ENCODE measurements at places on chromosomes 1 and 21.
A peak's percentile ranks its signal among the peaks of the same experiment; 100 is the strongest.

DNA sequence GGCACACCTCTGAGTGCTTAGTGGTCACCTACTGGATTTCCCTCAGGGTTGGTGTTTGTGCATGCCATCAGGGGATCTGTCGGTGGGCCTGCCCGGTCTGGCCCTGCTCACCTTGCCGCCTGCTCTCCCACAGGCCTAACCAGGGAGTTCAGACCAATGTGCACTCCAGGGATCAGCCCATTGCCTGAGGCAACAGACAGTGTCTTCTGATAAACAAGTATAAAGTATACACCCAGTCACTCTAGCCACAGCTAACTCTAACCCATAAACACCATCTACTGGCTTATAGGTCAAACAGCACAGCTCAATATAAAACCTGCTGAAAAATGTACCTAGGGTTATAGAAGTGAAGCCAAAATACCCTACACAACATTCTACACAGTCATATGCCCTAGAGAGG, 1300.0 kb downstream of the PLA2G4A start:
- no peak overlapping the region for H3K27ac ChIP-seq
- no peaks in the 10 kb centered on the region for H3K36me3 ChIP-seq
- no peaks in the 10 kb centered on the region for H3K4me1 ChIP-seq
- no peaks in the 10 kb centered on the region for H3K27me3 ChIP-seq
- DNase-seq = no peak
- no peak overlapping the region for H3K4me3 ChIP-seq

DNA sequence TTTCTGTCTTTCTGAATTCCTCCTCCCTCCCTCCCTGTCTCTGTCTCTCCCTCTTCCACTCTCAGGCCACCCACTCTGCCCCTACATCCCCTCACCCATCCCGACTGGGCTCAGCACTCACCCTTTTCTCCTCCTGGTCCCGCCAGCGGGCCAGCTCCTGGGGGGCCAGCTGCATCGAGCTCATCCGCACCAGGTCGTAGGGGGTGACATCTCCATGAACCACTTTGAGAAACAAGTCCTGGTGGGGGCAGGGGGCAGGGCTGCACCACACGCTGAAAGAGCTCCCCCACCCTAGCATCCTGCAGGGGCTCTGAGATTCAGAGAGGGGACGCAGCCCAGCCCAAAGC, 17.8 kb downstream of the SPOCD1 start:
- DNase-seq = no peak
- H3K4me3 ChIP-seq = no peak overlapping the region
- no peaks in the 10 kb centered on the region for H3K36me3 ChIP-seq
- peaks cover 8% of the 10 kb centered on the region for H3K4me1 ChIP-seq

GRCh38 chr1:246425895-246426294, 81.2 kb downstream of the SMYD3 start:
- H3K27ac ChIP-seq = no peak overlapping the region
- no peak for DNase-seq

DNA sequence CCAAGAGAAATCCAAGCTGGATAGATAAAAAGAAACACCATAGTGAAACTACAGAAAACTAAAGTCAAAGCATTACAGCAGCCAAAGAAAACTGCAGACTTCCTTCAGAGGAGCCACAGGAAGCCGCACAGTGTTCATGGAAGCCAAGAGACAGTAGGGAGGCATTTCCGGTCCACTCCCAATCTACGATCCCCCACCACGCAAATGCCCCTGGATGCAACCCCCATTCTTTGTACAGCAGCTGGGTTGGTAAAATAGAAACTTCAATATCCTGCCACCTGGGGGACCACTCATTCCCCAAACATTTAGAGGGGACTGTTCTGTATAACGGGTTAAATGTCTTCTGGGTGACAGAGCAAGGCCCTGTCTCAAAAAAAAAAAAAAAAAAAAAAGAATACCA, 43.9 kb upstream of the TSPEAR start:
- no peak overlapping the region for H3K4me3 ChIP-seq
- no peak overlapping the region for H3K27ac ChIP-seq
- DNase-seq = peak; percentile 79

DNA sequence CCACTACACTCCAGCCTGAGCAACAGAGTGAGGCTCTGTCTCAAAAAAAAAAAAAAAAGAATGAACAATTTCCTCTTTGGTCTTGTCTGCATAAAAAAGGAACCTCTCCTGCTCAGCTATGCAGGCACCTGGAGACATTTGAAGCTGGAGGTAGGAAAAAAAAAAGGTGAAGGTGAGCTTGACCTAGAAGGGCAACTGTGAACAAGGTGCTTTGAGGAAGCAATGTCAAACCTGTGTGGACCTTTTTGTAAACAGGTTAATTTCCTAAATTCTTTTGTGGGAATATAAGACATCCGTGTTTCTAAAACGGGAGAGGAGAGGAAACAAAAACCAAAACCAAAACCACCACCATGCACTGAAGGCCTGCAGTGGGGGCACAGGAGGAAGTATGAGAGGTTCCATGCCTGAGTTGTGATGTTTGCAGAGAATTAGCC, 77.5 kb downstream of the SLC45A1 start:
- H3K36me3 ChIP-seq = peaks cover 82% of the 10 kb centered on the region
- DNase-seq = peak; percentile 54
- H3K4me1 ChIP-seq = peaks cover 99% of the 10 kb centered on the region
- no peaks in the 10 kb centered on the region for H3K27me3 ChIP-seq
- H3K27ac ChIP-seq = peak overlapping the region; percentile 71
- peak overlapping the region; percentile 23 for H3K4me3 ChIP-seq

DNA sequence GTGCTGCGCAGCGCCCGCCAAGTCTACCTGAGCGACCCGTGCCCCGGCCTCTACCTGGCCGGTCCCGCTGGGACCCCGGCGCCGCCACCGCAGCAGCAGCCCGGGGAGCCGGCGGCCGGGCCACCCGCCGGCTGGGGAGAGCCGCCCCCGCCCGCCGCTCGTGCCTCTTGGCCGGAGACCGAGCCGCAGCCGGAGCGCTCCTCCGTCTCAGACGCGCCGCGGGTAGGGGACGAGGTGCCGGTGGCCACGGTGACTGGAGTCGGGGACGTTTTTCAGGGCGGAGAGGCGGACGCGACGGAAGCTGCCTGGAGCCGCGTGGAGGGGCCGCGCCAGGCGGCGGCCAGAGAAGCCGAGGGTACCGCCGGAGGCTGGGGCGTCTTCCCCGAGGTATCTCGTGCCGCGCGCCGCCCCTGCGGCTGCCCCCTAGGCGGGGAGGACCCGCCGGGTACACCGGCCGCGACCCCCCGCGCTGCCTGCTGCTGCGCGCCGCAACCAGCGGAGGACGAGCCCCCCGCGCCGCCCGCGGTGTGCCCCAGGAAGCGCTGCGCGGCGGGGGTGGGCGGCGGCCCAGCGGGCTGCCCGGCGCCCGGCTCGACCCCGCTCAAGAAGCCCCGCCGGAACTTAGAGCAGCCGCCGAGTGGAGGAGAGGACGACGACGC, 646 bp downstream of the IER5 start:
- peak overlapping the region; percentile 81 for H3K4me3 ChIP-seq
- peaks cover 33% of the 10 kb centered on the region for H3K4me1 ChIP-seq
- no peak overlapping the region for H3K27ac ChIP-seq
- H3K27me3 ChIP-seq = no peaks in the 10 kb centered on the region
- H3K36me3 ChIP-seq = no peaks in the 10 kb centered on the region
- DNase-seq = peak; percentile 71

DNA sequence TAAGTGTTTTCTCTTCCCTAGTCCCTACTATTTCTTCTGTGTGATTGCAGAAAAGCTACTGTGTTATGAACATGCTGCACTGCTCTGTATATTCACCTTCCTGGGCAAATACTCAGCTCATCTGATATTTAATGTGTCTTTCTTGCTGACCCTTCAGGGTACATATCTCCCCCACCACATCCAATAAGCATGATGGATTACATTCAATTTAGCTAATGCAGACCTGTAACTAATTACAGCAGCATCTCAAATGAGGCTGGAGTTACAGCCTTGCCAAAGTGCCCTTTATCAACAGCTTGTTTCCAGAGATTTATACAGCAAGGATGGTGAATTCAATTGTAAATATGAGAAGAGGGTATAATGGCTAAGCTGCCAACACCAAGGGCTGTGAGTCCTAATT, 144.0 kb downstream of the KCNH1 start:
- no peak for DNase-seq
- no peaks in the 10 kb centered on the region for H3K27me3 ChIP-seq
- no peak overlapping the region for H3K27ac ChIP-seq
- no peaks in the 10 kb centered on the region for H3K36me3 ChIP-seq
